ENCODE measurements at places on chromosomes 6 and 20. TPM values are rescaled to one million over a fixed set of nuclear protein-coding genes. Genes with fewer than 3 reads are reported as not detected.
A peak's percentile ranks its signal among the peaks of the same experiment; 100 is the strongest.

DNA sequence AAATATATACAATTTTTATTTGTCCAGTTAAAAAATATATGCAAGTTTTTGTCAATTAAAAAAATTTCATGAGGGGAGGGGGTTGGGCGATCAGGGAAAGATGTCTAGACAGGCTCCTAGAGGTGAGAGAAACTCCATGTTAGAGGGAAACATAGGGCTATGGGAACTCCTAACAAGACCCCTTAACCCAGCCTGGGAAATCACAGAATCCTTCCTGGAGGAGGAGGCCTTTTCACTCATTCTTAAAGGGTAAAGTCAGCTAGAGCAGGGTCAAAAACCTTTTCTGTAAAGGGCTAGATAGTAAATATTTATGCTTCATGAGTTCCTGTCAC, 75.9 kb upstream of the PTPN1 start:
- DNase-seq = no peak

GRCh38 chr6:157166784-157167183, 156.5 kb downstream of the TMEM242 start:
- DNase-seq = no peak

IFNGR1 gene
- total RNA-seq = 106 TPM

DNA sequence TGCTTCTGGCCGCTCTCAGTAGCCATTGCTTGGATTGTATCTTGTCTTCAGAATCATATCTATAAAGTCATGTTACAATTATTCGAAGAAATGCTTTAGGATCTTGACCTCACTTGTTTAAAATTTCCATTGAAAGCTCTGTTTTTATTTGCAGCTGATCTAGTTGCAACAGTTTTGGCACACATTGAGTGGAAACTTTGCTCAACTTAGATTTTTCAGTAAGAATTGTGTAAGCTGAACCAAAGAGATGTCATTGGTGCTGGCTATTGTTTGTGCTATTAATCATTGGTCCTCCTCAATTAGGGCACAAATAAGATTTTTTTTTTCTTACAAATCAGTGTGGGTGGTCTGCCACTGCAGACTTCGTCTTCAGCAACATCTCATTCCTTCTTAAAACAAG, 649.2 kb downstream of the MMUT start:
- DNase-seq = no peak

RBPJL gene
- not detected for total RNA-seq

LY6G6F gene
- total RNA-seq = not detected

- DNase-seq = no peak
These were observed 148.5 kb downstream of the RNGTT start for GRCh38 chr6:88814909-88815308.

- DNase-seq = peak; percentile 65
These were observed 31.4 kb downstream of the ACSS2 start for GRCh38 chr20:34907616-34908469.

- DNase-seq = no peak
These were observed 82.9 kb downstream of the KIF6 start for GRCh38 chr6:39642270-39642669.

- DNase-seq = no peak
These were observed 272.2 kb upstream of the FLRT3 start for GRCh38 chr20:14609328-14610221.

DNA sequence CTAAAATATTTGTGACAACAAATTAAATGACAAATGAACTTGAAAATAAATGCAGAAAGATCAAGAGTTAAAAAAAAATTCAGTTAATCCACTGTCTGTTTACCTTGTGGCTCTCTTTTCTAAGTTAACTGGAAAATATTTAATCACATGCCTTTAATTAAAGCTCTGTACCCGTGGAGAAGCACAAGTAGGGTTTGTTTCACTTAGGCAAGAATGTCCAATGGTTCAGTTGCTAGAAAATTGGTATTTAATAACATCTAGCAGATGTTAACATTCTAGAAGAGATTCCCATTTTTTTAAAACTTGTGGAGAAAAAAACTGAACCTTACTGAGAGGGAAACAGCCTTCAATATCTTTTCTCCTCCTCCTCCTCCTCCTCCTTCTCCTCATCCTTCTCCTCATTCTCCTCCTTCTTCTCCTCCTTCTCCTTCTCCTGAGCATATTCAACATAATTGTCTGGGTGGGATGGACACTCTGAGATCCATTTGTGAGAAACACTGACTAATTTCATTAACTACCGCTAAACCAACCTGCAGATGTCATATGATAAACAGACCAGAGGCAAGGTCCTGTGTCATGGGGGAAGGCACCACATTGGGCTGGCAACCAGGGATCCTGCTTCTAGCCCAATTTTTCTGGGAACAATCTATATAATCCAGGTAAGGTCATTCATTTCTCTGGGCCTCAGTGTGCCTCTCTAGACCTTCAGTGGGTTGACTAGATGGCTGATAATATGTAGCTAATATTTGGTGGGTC, 44.1 kb upstream of the AKIRIN2 start:
- no peak for DNase-seq

- peak; percentile 46 for DNase-seq
These were observed 485 bp downstream of the ADISSP start for GRCh38 chr20:3767110-3767426.
